Fibroblast of skin of scalp (primary cell): ENCODE measurements at places on chromosomes 13 and 19.

DNA sequence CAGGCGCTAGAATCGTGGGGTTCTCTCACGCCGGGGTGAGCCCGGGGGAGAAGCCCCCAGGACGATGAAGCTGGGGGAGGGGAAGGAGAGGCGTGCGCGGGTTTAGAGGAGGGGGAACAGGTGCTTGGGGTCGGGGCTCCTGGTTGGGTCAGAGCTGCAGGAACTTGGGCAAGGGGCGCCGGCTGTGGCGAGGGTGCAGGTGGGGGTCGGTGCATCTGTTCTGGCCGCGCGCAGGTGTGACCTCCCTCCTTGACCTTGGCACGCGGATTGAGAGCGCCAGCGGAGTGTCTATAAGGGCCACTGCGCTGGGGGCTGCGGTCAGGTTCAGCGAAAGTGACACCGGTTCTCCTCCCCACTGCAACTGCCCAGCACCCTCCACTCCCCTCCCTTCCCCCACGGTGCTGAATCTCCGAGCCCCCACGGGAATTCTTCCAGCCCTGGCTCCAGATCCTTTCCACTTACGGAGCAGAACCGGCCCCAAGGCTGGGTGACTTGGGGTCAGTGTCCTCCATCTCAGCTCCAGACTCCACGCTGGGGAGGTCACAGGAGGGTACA, 618 bp downstream of the TMEM38A start:
- no peak for DNase-seq

DNA sequence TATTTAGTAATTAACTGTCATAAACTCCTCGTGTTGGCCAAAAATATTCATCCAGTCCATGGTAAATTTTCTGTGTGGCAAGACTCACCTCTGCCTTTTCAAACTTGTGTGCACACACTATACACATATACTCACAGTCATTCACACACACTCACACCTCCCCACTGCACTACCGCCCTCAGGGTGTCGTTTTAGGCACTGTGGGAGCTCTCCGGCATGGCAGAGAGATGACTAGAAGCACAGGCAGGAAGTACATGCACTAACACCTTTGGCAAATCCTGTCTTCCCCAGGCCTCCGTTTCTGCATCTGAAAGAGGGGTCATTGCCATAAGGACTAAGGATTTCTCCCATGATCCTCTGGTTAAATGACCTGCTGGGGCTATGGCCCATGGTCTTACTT, 62.6 kb upstream of the FARP1 start:
- no peak for DNase-seq

DNA sequence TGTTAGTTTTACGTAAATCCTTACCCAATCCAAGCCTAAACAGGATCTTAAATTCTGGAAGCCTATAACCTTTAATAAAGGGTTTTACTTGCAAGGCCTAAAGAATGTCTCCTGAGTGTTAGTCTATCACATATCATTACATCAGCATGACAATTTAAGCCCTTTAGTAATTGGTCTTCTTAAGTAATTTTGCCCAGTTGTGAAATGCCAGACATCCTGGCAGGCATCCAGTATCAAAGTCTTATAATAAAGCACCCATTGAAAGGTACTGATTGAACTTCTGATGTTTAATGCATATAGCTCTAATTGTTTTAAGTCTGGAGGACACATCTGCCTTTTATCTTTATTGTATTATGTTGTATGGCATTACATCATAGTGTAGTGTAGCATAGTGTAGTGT, 1078.9 kb downstream of the SLITRK1 start:
- peak; percentile 6 for DNase-seq

DNA sequence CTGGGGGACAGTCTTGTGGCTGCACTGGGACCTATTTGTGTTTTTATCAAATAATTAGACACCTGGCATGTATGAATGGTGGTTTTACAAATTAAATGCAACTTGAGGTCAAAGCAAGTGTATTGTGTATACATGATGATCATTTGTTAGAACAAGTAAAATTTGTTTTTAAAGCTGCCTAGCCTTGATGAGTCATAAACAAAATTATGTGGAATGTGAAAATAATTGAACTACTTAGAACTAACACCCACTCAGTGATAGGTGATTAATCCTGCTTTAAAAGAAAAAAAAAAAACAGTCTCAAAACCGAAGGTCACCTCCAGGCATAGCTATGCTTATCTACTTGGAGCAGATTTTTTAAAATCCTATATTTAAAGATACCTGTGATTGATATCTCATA, 770.3 kb upstream of the SLITRK5 start:
- no peak for DNase-seq

DNA sequence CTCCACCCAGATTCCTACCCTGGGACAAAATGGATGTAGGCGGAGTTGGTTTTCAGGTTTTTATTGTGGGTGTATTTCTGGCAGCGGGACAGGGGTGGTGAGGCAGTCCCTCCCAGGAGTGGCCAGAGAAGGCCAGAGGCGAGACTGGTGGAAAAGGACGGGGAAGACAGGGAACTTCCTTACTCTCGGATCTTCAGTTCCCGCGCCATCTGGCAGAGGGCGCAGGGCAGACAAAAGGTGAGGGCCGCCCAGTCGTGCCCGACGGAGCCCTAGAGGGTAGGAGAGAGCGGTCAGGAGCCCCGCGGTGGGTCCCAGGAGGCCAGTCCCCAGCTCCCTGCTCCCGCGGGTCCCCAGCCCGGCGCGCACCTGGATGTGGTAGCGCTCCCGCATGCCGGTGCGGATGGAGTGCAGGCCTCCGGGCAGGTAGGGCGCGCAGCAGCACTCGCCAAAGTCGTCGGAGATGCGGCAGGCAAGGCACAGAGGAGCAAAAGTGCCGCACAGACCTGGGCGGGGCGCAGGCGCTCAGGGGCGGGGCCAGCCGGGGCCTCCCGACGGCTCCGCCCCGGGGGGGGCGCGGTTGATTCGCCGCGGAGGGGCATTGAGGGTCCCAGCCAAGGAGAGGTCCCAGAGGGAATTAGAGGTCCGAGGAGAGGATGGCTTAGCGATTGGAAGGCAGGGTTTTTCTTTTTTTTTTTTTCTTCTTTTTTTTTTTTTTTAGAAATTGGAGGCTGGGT, 3.0 kb downstream of the CNFN start:
- peak; percentile 58 for DNase-seq

DNA sequence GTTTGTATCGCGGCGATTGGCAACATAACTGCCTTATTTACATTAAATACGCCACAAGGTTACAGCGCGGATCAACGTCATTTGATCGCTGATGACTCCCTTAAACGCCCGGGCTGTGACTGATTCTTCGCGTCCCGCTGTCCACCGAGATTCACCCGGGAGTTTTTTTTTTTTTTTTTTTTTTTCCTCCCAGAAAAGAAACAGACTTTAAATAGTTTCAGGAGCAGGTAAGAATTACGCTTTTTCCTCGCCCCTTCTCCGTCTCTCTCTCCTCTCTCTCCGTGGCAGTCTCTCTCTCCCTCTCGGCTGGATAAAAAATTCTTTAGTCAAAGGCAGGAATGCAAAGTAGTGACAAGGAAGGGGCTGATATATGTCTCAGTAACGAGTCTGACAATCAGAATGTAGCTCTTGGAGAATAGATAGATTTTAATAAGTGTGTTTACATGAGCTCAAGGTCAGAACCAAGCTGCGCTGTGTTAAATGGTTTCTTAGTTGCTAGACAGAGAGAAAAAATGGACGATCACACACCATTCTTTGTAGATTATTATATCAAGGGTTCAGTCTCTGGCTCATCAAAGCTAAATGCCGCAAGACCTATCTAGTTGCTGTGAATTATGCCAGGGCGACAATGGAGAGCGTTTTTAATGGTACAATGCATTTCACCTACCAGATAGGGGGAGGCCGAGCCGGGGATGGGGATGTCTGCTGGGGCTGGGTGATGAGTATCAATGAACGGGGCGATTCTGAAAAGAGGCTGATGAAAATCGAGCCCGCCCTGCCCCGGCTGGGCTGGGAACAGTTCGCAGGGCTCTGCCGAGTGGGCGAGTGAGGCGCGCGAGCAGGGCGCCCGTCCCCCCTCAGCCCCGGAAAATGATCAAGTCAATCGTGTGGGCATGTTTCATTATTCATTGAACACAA, 147.2 kb upstream of the ZNF536 start:
- peak; percentile 20 for DNase-seq

DNA sequence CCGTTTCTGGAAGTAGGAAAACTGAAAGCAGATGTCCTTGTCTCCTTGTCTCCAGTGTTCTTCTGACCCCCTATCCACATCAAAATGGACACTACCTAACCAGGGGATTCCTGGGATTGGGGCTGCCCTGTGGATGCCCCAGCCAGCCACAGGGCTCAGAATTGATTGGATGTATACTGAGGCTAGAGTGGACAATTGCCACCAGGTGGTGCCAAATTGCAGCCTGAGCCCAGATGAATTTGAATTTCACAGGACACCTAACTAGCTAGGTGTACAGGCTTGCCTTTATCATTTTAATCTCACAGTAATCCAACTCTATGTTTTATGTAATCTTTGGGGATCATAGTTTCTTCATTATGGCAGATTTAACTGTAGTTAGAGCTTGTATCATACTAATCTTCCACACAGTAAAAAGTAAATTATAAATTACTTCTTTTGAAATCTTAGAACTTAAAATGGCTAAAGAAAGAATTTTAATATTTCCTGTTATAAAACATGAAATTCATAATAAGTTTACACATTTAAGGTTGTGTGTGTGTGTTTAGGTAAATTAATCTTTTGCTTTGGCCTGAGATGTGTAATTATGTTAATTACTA, 58.0 kb downstream of the PIBF1 start:
- peak; percentile 42 for DNase-seq

- no peak for DNase-seq
Observed at GRCh38 chr19:9871626-9872338, 36.7 kb downstream of the PIN1 start.

GRCh38 chr13:60286707-60287106, 110.3 kb upstream of the TDRD3 start:
- DNase-seq, result no peak

DNA sequence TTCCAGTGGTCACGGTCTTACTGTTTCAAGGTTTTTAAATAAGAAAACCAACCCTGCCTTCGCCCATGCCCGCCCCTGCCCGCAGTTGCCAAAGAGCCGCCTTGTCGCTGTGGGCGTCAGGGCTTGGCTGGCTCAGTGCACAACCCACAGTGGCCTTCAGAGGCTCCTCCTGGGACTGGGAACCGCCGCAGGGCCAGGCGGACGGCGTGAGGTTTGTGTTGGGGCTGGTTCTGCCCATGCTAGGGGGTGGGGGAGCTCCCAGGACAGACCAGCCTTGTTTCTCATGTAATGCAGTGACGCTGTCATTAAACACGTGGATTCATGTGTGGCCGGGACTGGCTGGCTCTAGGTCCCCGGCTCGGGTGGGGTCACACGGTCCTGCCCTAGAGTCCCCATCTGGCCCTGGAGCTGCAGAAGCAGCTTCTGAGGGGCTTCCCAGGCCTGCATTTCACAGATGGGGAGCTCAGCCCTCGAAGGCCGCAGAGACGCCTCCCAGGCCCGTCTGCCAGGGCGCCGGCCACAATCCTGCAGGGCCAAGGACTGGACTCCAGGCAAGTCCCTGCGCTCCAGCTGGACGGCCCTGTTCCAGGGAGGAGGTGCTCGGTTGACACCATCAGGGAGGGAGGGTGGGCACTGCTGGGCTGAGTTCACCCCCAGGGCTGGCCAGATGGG, 2.4 kb upstream of the TEKTIP1 start:
- no peak for DNase-seq

GRCh38 chr19:9406798-9407352, 28.5 kb downstream of the ZNF266 start:
- peak; percentile 86 for DNase-seq

DNA sequence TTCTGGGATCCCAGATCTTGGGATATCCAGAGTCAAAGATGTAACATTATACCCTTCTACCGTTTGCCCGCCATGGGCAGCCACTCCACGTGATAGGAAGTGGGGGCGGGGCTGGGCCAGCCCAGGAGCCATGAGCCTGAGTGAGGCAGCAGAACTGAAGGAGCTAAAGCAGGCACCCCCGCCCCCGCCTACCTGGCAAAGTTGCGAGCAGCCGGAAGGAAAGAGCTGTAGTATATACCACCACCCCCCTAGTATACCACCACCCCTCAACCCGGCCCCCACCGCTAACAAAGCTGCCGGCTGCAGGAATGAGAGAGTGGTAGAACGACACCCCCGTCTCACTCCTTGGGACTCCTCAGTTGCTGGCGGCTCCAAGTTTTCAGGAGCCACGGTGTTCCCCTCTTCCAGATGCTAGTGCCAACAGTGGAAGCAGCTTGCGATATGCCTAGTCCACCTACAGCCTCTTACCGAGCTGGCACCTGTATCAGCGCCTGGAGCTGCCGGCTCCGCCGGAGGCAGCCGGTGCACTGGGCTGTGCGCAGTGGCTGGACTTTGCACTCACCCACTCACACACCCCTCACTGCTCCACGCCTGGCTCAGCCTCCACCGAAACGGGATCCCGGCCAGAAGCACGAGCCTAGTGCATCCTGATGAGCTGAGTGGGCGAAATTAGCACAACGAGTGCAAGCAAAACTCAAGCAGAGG, 230.7 kb upstream of the PRR20A start:
- DNase-seq, result no peak

- no peak for DNase-seq
Observed at GRCh38 chr13:106714271-106714982, 146.5 kb upstream of the ARGLU1 start.

- no peak for DNase-seq
Observed at GRCh38 chr19:3323026-3323425, 43.4 kb upstream of the NFIC start.

DNA sequence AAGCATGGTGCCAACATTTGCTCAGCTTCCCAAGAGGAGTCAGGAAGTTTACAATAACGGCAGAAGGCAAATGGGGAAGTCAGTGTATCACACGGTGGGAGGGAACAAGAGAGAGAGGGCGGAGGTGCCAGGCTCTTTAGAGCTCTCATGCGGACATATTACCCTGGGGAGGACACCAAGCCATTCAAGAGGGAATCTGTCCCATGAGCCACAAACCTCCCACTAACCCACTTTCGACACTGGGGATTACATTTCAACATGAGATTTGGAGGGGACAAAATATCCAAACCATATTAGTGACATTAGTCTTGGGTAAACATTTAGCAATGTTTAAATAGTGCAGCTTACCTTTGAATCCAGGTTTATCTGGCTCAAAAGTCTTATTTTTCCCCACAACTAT, 69.9 kb downstream of the SLAIN1 start:
- DNase-seq, result no peak

- DNase-seq, result peak; percentile 27
Observed at GRCh38 chr19:17041976-17042375, 15.4 kb upstream of the CPAMD8 start.

DNA sequence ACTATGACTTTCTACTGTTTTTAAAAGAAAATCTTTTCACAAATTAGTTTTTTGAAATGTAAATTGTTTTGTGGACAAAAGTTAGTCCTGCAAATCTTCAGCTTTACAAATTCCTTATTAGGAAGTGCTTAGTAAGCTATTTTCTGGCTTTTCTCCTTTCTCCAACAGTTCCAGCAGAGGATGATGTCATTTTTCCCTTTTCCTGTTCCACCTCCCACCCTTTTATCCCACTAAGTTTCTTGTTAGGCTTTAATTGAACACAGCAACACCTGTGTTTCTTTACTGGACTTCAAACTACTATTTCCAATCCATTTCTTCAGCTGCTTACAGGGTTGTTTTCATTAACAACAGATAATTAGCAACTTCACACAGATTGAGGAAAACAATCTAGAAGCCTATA, 389.2 kb downstream of the NDFIP2 start:
- DNase-seq, result peak; percentile 9

GRCh38 chr13:111130116-111130508, 15.0 kb downstream of the ARHGEF7 start:
- DNase-seq, result no peak

- no peak for DNase-seq
Observed at GRCh38 chr13:79912403-79912802, 428.5 kb downstream of the SPRY2 start.
